ENCODE measurements at places on chromosomes 6 and 20. TPM values are rescaled to one million over a fixed set of nuclear protein-coding genes. Genes with fewer than 3 reads are reported as not detected.

The PGM3 gene
- total RNA-seq = 17.1 TPM

DNA sequence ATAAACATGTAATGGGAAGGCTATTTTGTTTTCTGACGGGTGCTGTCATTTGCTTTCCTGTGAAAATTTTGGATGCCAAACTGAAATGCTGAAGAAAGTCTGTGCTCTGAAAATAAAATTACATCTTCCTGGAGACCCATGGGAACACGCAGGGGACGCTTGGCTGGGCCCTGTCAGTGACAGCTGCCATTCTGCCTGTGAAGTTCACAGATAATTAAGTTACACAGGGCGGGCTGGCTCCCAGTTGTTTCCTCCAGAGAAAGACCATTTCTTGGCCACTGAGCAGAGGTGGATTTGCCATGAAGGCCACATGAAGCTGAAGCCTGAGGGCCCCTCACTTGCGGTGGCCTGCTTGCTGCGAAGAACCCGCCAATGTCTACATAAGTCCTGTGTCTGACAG, 93.5 kb downstream of the TMEM170B start:
- no peak for DNase-seq

- no peak for DNase-seq
Observed at GRCh38 chr6:26205625-26206574, 118.7 kb downstream of the HFE start.

The PI16 gene
- 35.0 TPM for total RNA-seq

DNA sequence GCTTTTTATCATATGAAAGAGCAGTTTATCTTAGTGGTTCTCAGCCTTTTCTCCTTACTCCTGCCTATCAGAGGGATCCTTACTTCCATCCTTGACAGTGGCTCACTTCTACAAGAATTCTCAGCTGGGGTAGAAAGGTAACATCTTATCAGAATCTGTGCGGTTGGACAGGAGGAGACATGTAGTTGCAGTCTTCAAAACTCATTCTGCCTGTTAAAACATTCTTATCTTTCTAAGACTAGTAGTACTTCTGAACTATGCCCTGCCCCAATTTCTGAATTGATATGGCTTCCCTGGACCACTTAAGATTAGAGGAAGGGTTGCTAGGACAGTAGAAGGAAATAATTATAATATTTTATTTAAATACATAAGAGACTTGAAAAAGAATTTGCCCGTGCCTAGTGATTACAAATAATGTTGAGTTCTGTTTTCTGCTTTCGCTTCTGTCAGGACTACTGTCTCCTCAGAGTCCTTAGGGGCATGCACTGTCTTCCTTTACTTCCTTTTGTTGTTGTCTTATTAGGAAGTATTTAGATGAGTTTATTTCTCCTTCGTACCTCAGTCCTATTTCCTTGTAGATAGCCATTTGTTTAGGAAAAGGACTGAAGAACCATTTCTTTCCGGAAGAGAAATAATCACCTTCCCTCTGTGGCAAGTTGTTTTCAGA, 24.9 kb downstream of the BLTP3A start:
- no peak for DNase-seq

The PERP gene
- total RNA-seq = 37.0 TPM

DNA sequence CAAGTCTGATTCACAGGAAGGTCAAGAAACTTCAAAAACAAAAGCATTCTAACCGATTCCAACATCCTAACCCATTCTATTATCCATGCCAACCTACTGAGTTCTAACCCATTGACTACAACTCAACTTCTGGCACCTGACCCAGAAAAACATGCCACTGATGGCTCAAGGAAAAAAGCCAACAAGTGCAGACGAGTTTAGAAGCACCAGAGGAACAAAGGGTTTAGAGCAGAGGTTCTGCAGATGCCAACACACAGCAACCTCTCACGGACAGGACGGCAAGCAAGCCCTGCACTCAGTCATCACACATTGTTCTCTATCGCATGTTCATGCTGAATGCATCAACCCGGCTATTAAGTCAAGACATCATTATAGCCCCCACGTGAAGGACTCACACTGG, 25.2 kb upstream of the MC3R start:
- DNase-seq = no peak

DNA sequence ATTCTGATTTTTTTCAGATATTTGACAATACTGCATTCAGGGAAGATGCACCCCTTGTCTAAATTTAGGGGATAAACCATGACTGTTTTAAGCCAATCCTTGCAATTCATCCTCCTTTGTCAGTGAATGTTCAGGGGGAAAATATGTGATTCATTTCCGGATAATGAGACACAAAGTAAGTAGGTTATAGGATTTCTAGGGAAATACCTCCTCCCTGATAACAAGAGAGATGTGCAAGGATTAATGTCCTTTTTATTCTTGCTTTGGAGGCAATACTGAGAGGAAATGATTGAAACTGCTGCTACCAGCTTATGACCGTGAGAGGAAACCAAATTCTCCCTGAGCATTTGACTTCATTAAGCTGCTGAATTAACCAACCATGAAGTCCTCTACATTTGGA, 161.3 kb upstream of the EYA4 start:
- DNase-seq = no peak

GRCh38 chr6:31725502-31726350, 2.6 kb downstream of the MPIG6B start:
- DNase-seq = no peak

Measured in right cardiac atrium (tissue), 5 donors.